LoVo (cell line): ENCODE measurements at places on chromosomes 13 and 19.

DNA sequence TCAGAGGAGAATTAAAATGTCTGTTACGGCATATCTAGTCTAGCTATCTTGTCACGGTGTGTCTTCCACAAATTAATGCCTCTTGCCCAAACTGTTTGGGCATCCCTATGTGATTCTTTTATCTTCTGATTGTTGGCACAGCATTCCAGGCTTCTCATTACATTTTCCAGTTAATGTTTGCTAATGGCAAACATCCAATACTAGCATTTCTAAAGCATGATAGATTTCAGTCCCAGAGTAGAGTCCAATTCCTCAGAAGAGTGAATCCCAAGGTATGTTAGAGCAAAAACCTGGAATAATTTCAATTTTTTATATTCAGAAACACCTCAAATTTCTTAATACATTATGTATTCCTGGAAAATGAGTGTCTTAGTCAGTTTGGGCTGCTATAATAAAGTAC is 684.5 kb upstream of the SLITRK1 start:
- DNase-seq, result no peak

- no peak for DNase-seq
Measured at GRCh38 chr13:108350579-108350978, 81.1 kb downstream of the TNFSF13B start.

- DNase-seq, result no peak
Measured at GRCh38 chr13:109154966-109155761, 525.8 kb downstream of the MYO16 start.

DNA sequence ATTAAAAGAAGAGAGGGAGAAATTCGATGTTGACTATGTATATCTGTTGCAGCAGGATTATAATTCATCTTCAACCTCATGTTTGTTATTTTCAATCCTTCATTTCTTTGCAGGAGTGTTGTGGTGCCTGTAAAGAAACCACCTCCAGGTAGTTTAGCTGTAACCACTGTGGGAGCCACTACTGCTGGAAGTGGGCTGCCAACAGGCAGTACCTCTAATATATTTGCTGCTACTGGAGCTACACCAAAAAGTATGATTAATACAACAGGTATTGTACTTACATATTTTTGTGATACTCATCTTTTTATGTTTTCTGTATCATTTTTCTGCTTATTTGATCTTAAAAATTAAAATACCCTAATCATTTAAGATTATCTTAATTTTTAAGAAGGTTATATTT is 266.5 kb downstream of the NBEA start:
- no peak for DNase-seq

- no peak for DNase-seq
Measured at GRCh38 chr13:47291107-47291656, 394.3 kb upstream of the HTR2A start.

DNA sequence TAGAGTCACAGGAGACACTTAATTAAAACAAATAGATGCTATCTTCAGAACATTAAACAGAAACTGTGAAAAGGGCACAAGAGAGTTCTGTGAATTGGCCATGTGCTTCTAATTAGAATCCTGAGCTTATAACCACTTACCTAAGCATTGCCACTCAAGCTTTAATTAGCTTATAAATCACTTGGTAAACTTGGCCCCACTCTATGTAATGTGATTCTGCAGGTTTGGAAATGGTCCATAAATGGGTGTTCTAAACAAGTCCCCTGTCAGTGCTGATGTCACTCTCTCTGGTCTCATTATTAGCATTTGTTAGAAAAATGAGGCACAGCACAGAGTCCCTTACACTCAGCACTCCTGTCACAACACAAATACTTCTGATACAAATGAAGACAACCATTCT is 18.0 kb downstream of the ZNF91 start:
- no peak for DNase-seq

DNA sequence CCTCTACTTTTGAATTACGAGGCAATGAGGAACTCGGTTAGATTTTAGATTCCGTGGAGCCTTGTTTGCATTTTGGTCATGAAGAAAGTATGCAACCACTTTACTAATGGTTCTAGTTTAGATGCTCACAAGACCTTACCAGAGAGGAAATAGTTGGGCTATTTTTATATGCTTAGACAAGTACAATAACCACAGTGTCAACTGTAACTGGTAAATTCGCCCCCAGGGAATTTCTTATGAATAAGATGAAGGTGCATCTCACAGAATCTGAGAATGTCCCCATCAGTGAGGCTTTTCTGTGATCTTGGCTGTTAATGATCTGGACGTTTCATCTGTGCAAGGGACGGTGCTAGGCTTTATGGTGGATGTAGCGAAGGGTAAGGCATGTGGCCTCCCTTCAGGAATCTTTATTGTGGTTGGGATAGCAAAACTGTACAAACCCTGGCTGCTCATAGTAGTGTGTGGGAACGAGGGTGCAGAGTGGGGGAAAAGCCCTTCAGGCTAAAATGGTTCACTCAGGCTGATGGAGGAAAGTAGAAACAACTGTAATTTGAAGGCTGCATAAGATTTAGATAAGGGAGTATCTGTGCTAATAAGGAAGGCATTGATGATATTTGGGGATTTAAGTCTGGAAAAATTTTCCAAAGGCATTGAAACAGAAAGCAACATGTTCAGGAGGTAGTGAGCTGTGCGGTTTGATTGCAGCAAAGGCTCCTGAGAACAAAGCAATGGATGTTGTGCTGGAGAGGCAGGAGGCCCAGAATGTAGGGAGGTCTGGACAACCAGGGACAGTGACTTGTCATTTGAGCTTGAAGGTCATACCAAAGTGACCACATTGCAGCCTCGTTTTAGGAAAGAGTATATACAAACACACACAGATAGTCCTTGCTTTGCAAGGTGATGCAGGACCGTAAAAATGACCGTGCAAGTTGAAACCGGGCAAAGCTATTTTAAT is 28.4 kb downstream of the UBAC2 start:
- no peak for DNase-seq

DNA sequence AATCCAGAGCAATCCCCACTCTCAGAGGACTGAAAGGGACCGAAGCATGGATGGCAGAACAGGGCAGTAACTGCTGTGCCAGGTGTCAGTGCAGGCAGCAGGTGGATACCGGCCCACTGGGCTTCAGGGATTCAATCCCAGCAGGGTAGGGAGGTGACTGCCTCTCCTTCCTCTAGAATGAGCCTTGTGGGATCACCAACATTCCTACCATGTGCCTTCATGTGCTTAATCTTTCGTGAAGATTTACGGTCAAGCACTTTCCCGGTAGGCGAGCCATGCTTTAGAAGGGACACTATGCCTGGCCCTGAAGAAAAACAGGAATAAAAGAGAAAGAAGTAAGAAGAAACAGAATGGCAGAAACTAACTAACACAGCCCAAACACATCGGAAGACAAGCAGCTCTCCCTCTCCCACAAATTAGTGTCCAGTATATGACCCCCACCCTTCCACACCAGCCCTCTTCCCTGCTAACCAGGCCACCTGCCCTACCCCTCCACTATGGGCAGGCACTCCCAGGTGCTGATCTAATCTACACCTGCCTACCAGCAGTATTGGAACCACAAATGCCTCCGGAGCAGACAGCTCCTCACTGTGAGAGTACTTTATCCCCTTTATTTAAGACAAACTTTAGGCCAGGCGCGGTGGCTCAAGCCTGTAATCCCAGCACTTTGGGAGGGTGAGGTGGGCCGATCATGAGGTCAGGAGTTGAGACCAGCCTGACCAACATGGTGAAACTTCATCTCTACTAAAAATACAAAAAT is 162.5 kb downstream of the NUFIP1 start:
- DNase-seq, result no peak

DNA sequence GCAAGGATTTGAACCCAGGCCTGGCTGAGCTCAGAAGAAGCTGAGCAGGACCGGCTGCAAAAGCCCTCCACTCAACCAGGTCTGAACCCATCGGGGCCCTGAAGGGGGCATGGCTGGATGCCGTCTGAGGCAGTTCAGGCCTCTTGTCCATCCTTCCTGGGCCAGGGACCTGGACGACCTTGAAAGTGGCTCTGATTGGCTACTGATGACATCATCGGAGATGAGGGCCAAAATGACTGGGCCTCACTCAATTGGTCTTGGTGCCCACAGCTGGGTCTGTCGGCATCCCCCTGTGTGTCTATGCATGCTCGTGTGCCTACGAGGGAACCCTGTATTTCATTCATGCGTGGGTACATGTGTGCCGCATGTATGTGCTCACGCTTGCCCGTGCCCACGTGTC is 71.8 kb downstream of the PTPRS start:
- DNase-seq, result no peak

GRCh38 chr13:46648166-46648607 is 95.2 kb downstream of the LRCH1 start:
- peak; percentile 33 for DNase-seq
